ENCODE measurements at places on chromosomes 2 and 18. TPM values are rescaled to one million over a fixed set of nuclear protein-coding genes. Genes with fewer than 3 reads are reported as not detected.

DNA sequence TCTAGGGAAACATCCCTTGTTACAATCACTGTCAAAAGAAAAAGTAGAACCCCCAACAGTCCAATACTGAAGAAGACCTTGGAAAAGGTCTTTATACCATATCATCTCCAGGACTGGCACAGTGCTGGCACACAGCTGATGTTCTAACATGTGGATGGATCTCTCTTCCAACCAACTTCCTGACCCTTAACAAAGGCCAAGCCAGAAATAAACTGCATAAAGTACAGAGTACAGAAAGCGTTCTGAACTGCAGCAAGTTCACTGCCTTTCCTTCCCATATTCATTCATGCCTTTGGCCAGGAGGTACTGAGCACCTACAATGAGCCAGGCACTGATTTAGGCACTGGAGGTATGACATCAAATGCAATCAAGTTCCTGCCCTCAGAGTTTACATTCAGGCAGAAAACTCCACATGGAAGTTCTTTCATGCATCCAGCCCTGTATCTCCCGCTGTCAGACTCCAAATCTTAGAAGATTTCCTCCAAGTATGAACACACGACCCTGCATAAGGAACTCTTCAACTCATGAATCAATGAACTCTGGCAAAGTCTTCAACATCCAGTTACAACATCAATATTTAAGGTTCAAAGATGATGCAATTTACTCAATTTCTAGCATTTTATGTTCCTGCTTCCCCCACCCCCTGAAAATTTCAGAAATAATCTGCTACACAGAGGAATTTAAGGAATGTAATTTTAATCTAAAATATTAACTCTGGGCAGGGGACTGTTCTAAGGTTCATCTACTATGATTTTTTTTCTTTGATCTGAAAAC is 33.8 kb downstream of the ACVR1 start:
- no peak for DNase-seq

GRCh38 chr2:120251880-120252224 is 800 bp upstream of the RALB start:
- no peak for DNase-seq

The PCARE gene
- total RNA-seq: not detected

The IL36RN gene
- 0.04 TPM for total RNA-seq

GRCh38 chr18:8763611-8764010 is 58.3 kb downstream of the MTCL1 start:
- no peak for DNase-seq

GRCh38 chr2:148201075-148202004 is 180.4 kb downstream of the MBD5 start:
- DNase-seq: no peak

DNA sequence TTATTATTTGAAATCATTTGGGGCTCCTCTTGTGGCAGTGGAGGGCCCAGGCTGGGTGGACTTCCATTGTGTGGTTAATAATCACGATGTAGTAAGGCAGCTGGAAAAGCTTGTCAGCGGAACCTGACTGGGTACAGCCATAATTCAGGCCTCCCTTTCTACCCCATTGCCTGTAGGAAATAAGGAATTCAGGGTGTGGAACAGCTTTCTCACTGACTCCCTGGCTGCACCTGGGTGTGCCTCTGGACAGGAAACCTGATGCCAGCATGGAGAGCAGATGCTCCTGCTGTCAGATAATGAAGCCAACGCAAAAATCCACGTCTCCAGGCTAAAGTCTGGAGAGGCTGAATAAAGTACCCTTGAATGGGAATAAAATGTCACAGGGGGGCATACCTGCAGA is 44.2 kb downstream of the LYPD6B start:
- no peak for DNase-seq

DNA sequence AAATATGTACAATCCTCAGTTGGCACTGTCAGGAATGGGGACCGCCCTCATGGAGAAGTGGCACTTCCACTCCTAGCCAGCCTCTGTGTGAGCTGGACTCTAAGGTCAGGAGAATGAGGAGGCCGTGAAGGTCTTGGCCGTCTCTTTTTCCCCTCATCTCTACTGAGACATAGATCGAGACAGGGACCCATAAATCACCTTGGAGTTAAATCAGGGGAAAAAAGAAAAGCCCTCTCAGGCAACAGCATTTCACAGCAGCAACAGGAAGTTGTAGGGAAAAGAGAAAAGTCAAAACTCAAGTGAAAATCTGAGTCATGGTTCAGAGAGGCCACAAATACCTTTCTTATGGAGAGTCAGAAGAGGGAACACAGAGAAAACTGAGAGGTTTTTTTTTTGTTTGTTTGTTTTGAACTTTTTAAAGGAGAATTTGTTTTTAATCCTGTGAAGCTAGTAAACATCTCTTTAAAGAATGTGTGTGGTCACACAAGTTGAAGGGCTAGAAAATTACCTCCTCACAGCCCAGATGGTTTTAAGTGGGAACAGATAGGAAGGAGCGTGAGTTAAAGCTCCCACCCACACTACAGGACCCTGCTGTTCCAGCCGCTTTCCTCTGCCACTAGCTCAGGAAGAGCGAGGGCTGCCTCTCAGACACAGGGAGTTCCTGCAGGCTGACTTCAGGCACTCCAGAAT is 30.6 kb upstream of the CYP1B1 start:
- no peak for DNase-seq

All from kidney epithelial cell (primary cell).